ENCODE measurements at places on chromosomes 11 and 22.

DNA sequence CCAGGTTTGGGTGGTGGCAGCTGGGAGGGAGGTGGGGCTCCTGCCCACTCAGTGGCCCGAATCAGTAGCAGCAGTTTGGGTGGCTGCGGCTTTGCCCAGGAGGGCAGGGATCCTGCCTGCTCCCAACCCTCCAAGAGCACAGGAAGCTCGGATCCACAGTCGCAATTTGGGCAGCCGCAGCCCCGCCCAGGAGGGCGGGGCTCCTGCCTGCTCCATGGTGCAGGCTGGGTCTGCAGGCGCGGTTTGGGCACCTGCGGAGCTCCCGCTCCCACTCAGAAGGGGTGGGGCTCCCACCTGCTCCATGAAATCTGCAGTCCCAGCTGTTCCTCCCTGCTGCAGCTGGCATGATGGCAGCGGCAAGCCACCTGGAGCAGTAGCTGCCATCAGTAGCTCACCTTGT, 38.1 kb upstream of the CALCB start:
- no peak for DNase-seq

DNA sequence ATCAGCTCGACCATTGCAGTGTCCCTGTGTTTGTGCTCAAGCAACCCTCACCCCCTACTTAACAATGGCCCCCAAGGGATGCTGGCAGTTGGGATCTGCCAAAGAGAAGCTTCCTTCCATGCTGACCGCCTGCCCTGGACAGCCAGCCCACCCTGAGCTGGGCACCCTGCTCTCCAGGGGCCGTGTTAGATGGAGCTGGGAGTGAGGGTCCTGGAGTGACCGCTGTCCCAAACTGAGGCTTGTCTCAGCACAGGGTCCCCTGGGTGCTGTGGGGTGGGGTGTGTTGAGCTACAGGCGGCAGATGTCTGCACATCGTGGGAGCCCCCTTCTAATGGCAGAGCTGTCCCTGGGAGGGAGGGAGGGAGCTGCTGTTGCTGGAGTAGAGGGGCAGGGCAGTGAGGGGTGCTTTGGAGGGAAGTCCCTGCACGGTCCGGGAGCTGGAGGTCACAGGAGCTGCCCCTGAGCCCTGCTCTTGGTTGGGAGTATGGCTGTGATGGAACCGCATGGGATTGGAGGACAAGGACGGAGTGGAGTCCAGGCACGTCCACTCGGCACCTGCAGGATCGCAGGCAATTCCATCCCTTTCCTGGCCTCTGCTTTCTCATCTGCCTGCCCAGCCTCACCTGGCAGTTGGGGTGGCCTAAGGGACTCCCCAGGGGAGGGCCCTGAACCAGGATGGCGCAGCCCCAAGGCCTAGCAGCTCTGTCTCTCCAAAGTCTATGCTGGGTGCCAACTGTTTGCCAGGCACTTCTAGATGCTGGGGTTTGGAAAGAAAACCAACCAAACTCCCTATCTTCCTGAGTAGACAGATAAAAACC, 126.3 kb downstream of the ARHGAP8 start:
- no peak for DNase-seq

- DNase-seq = no peak
Observed at GRCh38 chr11:119362741-119363080, 16.2 kb upstream of the MFRP start.

GRCh38 chr22:38868886-38869381, 3.1 kb downstream of the CBX6 start:
- no peak for DNase-seq

DNA sequence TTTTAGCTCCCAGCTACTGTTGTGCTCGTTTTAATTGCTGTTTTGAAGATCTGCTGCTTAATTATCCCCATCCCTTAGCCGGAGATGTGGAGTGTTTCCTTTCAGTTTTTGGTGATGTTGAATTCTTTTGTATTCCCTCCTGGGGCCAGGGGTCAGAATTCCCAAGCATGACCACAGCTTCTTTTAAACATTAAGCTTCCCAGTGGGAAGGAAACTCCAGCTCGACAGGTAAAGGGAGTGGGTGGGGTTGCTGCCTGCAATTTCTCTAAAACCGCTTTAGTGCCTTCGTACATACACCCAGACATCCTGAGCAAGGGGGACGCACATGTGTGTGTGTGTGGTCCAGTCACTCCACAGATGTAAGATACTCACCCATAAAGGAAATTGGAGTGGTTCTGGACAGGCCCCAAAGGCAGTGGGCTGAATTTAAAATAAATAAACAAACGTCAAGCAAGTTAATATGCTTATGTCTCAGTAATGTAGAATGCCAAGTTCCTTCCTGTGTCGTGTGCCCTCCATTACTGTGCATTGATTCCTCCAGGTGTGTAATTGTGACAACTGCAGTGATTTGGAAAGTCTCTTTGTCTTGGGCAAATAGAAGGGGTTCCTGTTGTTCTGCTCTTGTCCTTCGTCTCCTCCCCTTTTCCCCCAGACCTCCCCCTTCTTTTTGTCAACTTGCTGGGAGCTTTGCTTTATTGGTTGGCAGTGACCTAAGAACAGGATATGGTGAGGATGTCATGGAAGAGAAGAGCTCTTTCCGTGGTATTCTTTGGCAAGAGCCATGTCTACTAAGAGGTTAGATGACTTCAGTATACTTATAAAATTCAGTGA, 19.2 kb upstream of the ADSL start:
- no peak for DNase-seq

DNA sequence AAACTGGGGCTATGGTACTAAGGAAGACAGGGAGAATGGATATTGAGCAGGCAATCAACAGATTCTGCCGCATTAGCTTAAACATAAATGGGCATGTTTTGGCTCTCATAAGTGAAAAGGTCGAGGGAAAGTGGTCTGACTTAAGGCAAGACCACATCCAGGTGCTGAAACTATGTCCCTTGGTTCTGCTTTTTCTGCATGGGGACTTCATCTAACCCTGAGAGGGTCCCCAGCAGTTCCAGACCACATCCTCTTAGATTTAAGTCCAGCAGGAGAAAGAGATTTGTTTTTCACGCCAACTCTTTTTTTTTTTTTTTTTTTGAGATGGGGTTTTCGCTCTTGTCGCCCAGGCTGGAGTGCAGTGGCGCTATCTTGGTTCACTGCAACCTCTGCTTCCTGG, 5.5 kb downstream of the RPS6KA4 start:
- DNase-seq = no peak

GRCh38 chr11:2549080-2549479, 104.3 kb downstream of the KCNQ1 start:
- DNase-seq = no peak

DNA sequence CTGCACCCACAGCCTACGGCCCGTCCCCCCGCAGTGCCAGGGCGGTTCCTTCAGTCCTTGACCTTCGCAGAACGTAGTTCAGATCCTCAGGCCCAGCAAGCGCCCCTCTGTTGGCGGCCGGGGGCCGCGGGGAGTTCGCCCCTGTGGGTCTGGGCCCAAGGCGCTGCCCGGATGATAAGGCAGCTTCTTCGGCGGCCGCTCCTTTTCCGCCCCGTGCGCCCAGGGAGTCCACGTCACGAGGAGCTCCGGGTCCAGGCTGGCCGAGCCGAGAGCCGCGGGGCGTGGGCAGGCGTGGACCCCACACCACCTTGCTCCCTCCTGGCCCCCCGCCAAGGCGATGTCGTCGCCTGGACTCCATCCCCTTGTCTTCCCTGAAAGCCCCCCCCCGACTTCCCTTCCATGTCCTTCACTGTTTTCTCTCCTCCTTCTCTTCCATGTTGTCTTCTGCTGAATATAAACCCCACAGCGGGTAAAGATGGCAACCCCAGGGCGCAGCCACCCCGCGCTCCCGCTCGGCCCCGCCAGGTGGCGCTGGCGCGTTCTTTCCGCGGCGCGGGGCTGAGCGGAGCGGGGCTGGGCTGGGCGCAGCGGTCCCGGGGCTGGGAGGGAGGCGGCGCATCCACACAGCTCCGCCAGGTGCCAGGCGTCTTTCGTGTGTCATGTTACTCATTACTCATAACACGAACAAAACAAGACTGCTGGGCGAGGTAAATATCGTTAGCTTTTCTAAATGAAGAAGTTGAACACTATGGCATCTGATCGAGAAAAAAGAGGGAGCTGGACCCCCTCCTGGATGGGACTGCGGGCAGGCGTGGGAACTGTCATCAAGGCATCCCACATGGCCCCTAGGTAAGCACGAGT, 321.0 kb downstream of the NTM start:
- no peak for DNase-seq

- no peak for DNase-seq
Observed at GRCh38 chr22:43338766-43339345, 4.3 kb downstream of the SCUBE1 start.

GRCh38 chr22:29226351-29226981, 20.8 kb downstream of the EMID1 start:
- no peak for DNase-seq

DNA sequence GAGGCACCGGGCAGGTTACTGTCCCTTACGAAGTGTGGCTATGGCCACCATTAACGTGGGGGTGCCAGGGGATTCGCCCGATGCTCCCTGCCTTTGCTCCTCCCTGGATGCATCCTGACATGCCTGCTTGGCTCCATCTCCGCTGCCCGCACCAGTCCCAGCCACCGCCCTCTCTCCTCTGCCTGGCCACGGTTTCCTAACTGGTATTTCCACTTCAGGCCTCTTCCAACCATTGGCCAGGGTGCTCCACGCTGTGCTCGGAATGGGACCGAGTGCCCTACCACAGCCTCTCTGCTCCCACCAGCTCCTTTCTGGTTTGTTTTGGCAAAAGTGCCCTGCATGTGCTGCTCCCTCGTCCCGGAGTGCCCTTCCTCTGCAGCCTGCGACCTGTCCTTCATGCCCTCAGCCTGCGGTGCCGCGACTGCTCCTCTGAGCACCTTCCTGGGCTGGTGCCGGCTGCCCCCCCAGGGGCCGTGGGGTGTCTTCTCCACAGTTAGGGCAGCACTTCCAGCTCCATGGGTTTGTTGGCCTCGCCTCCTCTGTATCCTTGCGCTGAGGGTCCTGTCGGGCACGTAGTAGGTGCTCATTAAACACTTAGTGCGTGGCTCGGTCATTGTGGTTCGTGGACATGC, 12.6 kb upstream of the GRAMD4 start:
- no peak for DNase-seq

- no peak for DNase-seq
Observed at GRCh38 chr11:75105462-75105925, 8.8 kb upstream of the OR2AT4 start.

GRCh38 chr11:104967534-104968354, 630 bp downstream of the CASP4 start:
- no peak for DNase-seq

- DNase-seq = no peak
Observed at GRCh38 chr11:84145616-84146185, 859.5 kb upstream of the CCDC90B start.

DNA sequence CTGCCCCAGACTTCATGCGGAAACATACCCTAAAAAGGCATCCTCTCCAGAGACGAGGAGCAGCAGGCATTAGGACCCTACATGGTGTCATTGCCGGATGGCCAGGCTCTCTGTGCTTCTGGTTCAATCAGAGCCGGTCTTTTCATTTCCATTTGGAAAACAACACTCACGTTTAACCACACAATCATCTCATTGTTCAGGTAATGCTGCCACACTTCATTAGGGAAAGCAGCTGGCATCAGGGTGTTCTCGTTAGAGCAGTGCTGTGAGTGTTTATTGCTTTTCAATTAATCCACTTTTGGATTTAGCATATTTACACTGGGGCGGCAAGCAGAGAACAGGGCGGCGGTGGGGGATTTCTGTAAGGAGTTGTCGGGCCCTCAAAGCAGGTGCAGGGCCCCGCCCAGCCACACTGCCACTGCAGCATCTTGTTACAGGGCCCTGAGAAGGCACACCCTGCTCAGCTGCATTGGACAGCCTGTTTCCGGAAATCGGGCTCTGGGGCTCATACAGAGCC, 338.6 kb downstream of the SHANK2 start:
- DNase-seq = peak; percentile 99

GRCh38 chr11:26842478-26843282, 120.8 kb upstream of the SLC5A12 start:
- DNase-seq = no peak

GRCh38 chr11:76455931-76456330, 11.1 kb downstream of the EMSY start:
- no peak for DNase-seq

DNA sequence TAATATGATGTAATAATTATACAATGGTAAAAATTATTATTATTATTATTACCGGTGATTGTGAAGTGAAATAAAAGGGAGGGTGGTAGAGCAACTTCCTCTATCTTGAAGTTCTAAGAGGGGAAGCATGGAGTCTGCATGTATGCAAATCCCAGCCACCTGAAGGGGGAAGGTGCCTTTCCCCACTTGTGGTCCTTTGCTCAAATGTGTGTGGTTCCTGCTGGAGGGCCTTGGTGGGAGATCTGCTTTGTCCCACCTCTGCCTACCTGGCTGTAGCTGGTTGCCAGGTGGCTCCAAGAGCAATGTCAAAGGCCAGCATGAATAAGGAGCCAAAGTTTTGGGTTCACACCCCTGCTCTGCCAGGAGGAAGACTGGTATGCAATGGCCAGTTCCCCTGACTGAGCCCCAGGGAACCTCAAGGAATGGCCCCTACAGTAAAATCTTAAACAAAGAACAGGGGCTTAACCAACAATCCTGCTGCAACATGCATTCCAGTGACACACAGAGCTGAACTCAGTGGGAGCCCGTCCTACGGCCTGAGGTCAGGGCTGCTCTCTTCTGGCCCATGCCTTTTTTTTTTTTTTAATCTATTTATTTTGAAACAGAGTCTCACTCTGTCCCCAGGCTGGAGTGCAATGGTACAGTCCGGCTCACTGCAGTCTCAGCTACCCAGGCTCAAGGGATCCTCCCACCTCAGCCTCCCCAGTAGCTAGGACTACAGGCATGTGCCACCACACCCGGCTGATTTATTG, 8.5 kb downstream of the TMEM132A start:
- no peak for DNase-seq

GRCh38 chr11:121575250-121575962, 122.6 kb upstream of the SORL1-AS1 start:
- no peak for DNase-seq

- DNase-seq = no peak
Observed at GRCh38 chr22:20758688-20759087, 15.2 kb upstream of the SERPIND1 start.

DNA sequence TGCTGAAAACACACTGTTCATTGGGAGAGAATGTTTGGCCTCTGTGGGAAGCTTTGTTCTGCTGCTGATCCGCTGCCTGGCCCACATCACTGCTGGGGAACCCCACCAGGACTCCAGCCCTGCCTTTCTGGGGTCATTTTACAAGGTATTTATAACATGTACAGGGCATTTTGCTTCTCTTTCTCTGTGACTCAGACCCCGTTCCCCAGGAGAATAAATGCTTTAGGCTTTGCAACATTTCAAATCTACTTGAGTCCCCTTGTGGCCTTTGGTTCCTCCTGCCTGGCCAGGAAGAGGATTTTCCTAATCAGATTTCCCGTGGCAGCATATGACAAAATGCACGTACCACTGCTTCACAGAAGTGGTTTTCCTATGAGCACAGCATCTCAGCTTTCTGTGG, 43.0 kb downstream of the BTG4 start:
- no peak for DNase-seq

GRCh38 chr22:42202669-42203068, 67.8 kb downstream of the TCF20 start:
- DNase-seq = no peak

DNA sequence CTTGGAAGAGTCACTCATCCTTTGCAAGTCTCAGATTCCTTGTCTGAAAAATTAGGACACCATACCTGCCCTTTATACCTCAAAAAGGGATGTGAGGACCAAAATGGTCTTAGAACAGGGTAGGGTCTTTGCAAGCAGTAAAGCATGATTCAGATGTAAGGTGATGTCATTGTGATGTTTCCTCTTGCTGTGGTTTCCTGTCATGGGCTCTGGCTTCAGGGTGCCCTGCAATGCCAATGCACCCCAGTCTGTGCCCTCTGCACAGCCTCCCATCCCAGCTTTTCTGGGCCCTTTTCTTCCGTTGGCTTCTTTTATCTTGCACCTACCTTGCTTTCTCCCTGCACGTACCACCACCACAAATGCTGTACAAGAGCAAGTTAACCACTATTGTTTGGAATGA, 87.8 kb upstream of the NNMT start:
- no peak for DNase-seq

Measured in NCI-H187 treated with DMSO at 0.1 percent for 48 hours (cell line).